ENCODE measurements at places on chromosomes 7 and 10.

- DNase-seq: no peak
These were observed 78.6 kb upstream of the MGMT start for GRCh38 chr10:129388435-129388834.

DNA sequence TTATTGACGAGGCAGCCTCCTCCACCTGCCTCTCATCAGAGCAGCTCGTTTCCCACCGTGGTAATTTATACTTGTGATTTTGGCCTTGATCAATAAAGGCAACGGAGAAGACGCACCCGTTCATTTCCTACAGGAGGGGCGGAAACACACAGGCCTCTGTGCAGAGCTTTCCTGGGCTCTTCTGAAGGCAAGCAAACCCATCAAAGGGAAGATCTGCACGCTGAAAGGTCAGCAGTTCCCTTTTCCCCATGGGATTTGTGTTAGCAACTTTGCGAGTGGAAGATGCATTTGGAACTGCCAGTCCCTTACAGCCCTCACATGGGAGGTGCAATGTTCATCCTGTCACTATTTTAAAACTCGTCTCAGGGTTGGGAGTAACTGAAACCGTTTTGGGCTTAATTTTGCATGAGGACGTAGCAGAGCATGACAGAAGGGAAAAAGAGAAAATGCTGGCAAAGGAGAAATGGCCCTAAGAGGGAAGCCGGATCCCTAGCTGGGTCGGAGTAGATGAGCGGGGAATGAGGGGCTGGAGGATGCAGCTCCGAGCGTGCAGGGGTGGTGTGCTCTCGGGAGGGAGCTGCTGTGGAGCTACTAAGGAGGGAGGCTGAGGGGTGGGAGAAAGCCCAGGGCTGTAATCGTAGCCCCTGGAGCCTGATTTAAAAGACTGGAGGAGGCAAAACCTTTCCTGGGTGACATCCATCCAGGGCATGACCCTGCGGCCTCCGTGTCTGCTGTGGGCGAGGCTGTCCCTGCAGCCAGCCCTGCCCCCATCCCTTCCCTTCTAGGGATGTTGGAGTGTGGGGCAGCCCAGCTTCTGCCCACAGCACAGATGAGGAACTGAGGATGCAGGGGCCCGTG, 111.1 kb upstream of the FAM20C start:
- DNase-seq: no peak

- DNase-seq: peak; percentile 67
These were observed 6.1 kb downstream of the GSTO2 start for GRCh38 chr10:104274762-104275721.

DNA sequence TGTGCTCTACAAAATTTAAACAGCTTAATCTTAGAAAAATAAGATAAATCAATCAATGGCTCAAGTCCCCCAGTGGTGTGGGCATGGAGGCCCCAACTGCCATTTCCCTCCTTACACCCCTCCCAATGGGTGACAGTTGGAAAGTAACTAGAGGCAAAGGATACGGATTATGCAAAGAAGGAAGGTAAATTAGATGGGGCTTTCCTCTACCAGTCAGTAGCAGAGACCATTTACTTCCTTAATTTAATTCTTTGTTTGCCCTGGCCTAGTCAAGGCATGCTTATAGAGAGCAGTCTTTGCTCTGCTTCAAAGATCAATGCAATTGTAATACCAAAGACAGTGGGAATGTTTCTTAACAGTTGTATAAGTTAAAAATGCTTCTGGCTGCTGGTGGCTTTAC, 63.3 kb upstream of the PAPSS2 start:
- no peak for DNase-seq

GRCh38 chr10:107433605-107434004, 269.1 kb upstream of the SORCS1 start:
- DNase-seq: no peak

- no peak for DNase-seq
These were observed 76.7 kb upstream of the MTPN start for GRCh38 chr7:136053689-136054485.

- DNase-seq: no peak
These were observed 31.1 kb upstream of the RET start for GRCh38 chr10:43045631-43046287.

GRCh38 chr7:151803841-151804240, 73.1 kb downstream of the PRKAG2 start:
- no peak for DNase-seq

- DNase-seq: no peak
These were observed 120.2 kb upstream of the AMPH start for GRCh38 chr7:38751416-38751815.

- DNase-seq: no peak
These were observed 451.1 kb upstream of the ZMIZ1 start for GRCh38 chr10:78617631-78618030.

GRCh38 chr10:67297637-67298181, 371.9 kb downstream of the LRRTM3 start:
- no peak for DNase-seq

DNA sequence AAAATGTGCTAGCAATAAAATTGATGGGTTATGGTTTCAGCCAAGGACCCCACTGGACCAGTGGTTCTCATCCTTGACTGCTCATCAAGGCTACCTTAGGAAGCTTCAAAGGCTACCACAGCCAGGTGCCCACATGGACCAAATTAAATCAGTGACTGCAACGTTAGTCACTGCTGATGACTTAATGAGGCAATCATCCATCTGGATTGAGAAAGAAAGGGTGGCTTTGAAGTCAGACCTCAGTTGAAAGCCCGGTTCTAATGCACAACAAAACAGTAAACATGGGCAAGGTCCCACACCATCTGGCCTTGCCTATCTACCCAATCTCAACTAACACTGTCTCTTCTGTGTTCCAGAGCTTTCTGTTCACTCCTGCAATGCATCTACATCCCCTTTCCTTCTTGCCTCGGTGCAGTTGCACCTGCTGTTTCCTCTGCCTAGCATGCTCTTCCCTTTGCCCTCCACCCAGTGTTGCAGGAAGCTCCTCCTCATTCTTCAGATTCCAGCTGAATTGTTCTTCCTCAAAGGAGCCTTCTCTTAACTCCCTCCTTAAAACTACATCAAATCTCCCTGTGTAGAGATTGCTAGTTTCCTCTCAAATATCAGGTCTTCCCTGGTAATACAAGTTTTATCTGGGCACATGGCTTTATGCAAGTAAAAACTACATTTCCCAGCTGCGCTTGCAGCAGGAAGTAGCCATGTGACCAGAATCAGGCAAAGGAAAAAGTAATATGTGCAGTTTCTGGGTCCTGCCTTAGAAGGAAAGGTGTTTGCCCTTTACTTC, 10.3 kb upstream of the KCNK18 start:
- DNase-seq: peak; percentile 91

DNA sequence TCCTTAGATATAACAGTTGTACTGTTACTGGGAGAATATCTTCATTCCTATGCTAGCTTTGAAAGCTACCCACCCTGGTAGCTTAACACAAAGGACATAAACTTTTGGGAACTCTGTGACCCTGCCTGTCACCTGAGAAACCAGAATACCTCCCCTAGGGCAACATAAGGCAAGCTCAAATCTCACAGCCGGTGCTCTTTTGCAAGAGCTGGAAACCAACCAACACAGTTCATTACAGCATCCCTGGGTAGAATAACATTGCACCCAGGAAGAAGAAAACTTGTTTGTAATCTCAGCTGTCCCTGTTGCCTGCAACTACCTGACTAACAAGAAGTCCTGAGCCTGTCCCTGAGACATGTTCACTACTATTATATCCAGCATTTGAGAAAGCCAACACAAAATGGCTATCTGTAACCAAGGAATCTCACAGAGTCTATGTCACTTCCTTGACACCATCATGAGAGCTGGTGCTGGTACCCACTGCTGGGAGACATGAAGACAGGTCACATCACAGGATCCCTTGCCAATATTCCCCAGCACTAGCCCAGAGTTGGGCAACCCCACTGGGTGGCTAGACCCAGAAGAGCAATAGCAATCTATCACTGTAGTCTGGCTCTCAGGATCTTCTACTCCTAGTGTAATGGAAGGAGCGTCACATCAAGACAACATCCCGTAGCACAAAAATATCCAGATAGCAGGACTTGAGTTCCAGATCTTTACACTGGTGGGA, 31.3 kb downstream of the AKR1C3 start:
- DNase-seq: peak; percentile 47

DNA sequence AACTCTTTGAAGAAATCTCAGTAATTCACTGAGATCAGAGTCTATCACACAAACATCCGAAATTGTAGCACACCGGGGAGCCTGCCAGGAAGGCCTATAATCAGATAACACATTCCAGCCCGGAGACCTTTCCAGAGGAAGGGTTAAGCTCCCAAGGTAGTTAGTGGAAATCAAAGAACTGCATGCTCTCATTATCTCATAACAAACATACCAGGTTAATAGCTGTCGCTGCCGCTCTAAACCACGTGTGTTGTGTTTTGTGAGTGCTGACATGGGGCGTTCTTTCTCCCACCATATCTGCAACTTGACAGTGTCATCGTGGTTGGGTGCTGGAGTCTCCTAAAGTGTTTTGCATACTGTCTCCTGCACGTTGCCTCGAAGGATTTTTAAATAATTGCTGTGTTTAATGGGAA, 120.7 kb upstream of the CARD11 start:
- DNase-seq: no peak

Data from epithelial cell of esophagus (primary cell).